ENCODE measurements at places on chromosomes 11 and 22.

DNA sequence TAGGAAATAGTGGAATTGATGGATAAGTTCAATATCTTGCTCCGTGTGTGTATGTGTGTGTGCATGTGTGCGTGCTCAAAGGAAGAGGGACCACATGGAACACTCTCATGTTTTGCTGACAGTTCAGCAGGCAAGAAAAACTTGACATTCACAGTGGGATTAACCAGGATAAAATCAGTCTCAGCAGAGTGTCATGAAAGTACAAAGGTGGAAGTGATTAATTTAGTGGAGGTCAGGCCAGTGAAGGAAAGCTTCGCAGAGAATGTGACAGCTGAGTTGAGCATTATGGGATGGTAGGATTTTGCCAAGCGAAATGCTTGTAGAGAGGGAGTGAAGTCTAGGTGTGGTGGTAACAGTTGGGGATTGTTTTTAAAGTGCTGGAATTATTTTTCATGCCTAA lies 15.7 kb upstream of the FBXO3 start:
- DNase-seq = no peak

DNA sequence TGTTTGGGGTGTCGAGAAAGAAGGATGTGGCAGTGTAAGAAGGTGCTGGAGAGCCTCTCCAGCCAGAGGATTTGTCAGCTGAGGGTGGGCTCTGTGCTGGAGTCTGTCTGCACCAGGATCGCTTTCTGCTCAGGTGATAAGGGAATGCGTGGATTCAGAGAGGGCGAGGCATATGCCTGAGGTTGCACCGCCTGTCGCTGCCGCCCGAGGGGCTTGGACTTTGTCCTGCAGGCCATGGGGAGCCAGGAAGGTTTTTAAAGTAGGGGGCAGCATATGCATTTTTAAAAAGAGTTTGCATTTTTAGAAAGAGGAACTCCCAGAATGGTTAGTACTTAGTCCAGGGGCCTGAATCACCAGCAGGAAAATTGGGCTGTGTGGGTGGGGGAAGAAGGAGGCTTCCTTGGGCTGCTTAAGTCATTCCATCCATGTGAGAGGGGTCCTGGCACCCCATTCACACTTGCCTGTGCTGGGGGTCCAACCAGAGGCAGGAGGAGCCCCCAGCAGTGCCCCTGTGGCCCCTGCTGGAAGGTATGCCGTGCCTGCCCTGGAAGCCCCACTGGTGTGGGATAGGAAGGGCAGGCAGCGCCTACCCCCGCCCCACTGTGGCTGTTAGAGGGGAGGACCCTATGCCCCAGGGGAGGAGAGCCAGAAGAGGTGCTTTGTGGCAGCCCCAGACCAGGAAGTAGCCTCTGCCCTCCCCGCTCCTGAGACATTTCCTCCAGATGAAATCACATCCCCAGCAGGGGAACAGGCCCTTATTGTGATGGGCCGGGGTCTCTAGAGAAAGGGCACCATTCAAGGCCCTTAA lies 35.8 kb upstream of the MYRF start:
- DNase-seq = no peak

GRCh38 chr22:26479043-26479791 lies 4.4 kb downstream of the HPS4 start:
- DNase-seq = no peak

- DNase-seq = no peak
Observed at GRCh38 chr11:33412241-33412640, 155.1 kb downstream of the HIPK3 start.

- peak; percentile 2 for DNase-seq
Observed at GRCh38 chr11:2577031-2577990, 122.5 kb downstream of the KCNQ1OT1 start.

DNA sequence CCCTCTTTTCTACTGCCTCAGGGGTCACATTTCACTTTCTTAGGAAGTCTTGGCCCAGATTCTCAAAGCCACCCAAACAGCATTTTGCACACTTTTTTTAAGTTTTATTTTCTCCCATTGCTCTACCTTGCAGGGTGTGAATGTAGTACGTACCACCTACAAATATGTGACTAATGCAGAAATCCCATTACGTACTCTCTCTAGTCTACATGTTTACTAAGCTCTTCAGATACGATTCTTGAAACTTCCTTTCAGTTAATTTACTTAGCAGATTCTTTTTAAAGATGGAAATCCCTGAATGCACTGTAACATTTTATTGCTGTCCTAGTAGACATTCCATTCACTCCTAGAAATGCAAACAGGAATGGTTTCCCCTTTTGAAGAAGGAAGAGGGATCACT lies 61.3 kb downstream of the LRRC4C start:
- DNase-seq = no peak

DNA sequence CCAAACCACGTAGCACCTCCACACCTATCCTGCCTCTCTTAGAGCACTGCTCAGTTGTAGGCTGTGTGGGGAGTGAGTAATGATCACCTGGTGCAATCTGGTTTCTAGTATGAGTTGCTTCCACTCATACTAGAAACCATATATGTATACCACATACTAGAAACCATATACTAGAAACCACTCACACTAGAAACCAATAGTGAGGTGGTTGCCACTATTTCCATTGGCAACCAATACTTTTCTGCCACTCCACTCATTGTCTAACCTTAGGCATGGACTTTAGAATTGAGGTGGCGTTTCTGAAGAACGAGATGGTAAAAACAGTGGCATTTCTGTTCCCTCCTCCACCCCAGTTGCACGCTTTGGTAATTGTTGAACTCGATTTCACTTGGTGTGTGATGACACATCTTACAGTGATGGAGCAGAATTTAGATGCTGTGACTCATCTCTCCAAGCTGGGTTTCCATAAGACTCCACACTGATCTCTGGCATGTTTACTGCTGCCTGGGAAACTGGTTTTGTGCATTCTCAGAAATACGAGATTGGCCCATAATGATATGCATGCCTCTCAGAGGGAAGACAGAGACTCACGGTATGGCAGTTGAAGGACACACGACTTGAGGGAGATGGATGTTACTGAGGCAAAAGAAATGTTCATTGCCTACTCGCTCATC lies 82.9 kb downstream of the KIRREL3 start:
- DNase-seq = no peak

- no peak for DNase-seq
Observed at GRCh38 chr22:44933666-44934453, 75.9 kb downstream of the PHF21B start.

DNA sequence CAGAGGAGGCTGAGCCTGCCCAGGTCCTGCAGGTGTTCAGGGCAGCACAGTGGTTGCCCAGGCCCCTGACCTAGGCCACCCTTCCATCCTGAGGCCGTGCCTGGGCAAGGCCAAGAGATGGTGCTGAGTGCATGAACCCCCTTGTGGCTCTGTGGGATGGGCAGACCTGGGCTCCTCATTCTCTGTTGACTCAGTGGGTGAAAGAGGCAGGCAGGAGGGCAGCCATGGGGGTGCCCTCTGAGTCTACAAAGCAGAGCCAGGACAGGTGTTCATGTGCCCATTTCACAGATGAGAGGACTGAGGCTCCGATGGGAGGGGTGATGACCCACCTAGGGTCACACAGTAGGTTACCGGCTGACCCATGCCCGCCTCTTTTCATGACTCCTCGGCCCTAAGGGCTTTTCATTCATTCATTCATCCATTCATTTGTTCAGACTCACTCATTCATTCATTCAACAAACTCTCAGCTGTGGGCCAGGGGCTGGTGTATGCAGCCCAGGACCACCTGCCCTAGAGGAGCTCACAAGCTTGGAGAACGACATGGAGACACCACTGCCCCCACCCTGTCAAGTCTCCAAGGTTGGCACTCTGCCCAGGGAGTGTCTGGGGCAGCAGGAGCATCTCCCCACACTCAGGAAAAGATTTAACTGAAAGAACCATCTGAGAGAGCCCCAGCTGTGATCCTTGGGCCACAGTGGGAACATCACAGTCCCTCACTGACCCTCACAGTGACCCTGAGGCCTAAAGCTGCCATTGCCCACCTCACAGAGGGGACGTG lies 40.5 kb downstream of the IGLL5 start:
- DNase-seq = no peak
